Osteocyte (in vitro differentiated cells): ENCODE measurements at places on chromosomes 5 and 9.

DNA sequence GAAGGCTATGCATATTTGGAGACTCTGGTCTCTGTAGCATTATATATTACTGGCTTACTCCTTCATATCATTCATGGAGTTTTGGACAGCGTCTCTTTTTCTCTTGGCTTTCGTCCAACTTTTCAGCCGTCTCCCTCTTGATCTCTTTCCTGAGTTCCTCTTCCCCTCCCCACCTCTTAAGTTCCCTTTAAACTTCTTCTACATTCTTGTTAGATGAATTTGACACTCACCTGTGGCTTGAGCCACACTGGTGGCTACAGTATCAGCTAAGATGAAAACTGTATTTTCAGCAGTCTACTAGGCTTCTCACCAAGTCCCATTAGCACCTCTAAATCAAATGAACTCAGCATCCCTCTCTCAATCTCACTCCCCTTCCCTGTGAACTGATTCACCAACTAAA, 128.1 kb downstream of the STARD4 start:
- DNase-seq, result no peak

DNA sequence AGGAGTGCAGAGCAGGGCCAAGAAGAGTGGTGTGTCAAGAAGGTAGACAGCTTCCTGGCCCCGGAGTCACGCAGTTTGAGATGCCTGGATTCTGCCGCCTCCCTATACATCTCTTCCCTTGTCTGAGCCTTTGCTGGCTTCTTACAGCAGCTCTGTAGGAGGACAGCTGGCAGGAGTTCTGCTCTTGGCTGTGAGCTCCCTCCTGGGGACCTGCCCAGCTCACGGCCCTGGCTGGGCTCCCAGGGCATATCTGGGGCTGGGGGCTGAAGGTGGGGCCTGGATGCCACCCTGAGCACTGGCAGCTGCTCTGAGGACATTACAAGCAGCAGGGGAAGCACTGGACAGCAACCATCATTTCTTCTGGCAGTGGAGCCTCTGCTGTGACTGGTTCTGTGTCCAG, 786 bp upstream of the TSSK1B start:
- DNase-seq, result no peak

DNA sequence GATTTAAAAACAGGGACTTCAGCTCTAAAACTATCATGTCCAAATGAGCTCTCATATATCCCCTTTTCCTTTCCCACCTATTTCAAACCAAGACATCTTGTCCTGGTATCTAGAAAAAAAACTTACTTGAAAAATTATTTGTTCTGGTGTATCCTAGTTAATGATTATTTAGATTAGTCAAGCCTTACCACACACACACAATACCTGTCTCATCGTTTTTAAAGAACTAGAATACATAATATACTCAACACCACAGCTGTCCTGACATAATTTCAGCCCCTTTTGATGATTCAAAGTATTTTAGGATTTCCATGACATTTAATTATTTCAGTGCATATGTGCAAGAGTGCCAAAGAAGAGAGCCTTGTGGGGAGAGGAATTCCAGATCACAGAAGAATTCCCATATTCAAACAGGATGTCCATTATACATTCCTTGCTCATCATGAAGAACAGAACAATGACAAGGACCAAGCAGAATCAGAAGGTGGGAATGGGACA, 233.7 kb downstream of the SMARCA2 start:
- DNase-seq, result no peak

DNA sequence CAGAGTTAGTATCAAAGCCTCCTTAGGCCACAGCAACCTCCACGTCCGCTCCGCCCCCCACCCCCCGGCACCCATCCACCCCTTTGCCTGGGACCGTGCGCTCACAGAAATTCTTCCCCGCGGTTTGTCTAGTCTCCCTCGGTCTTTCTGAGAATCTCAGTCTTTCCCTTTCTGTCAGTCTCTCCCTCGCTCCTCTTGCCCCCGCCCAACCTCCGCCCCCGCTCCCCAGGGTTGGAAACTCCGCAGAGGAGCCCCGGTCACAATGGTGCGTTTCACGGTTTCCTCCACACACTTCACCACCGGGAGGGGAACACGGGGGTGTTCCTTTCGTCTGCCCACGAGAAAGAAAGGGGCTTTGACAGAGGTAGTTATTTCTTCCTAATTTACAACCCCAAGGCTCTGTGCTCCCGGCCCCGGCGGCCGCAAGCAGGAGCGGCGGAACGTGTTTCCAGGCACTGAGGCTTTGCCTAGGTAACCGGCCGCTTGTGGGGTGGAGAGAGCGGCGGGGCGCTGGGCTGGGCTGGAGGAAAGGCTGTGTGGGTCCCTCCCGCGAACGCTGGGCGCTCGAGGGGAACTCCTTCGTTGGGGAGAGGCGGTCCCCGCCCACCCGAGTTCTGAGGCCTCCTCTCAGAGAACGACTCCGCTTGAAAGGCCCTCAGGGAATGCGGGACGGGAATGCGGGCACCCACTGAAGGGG, 2.1 kb downstream of the NR4A3 start:
- DNase-seq, result no peak

DNA sequence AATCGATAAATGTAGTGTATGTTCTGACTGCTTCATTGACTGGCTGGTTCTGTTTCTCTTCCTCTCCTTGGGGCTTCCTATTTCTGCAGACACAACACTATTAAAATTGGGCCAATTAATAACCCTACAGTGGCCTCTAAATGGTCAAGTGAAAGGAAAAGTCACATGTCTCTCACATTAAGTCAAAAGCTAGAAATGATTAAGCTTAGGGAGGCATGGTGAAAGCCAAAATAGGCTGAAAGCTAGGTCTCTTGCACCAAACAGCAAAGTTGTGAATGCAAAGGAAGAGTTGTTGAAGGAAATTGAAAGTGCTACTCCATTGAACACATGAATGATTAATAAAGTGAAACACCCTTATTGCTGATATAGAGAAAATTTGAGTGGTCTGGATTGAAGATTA, 58.2 kb downstream of the CCNH start:
- DNase-seq, result no peak
